Activated T-cell treated with anti-CD3 and anti-CD28 coated beads, Interleukin-2, amount 50 U/mL, for 72 hours (primary cell): ENCODE measurements at places on chromosomes 7 and 10. TPM values are rescaled to one million over a fixed set of nuclear protein-coding genes. Genes with fewer than 3 reads are reported as not detected.

EFCAB10 gene
- total RNA-seq: not detected

NAMPT gene
- 1,006 TPM for total RNA-seq

CHST15 gene
- total RNA-seq: 0.38 TPM

RP9 gene
- 20.8 TPM for total RNA-seq

GRCh38 chr7:16546921-16547505 is 20.4 kb downstream of the LRRC72 start:
- DNase-seq: no peak

DNA sequence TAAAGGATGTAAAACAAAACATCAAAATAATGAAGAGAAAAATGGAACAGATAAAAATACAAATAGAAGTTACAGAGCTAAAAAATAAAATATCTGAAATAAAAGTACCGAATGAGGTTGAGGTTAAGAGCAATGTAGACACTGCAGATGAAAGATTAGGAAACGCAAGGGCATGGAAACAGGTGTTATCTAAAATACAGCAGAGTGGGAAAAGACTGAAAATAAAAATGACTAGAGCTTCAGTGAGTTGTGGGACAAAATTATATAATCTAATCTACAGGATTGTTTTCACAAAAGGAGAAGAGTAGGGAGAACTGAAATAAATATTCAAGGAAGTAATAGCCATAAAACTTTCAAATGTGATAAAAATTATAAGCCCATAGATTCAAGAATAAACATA is 123.8 kb downstream of the PTEN start:
- DNase-seq: no peak

- no peak for DNase-seq
These were observed 37.2 kb upstream of the OPTN start for GRCh38 chr10:13062803-13063202.

DNA sequence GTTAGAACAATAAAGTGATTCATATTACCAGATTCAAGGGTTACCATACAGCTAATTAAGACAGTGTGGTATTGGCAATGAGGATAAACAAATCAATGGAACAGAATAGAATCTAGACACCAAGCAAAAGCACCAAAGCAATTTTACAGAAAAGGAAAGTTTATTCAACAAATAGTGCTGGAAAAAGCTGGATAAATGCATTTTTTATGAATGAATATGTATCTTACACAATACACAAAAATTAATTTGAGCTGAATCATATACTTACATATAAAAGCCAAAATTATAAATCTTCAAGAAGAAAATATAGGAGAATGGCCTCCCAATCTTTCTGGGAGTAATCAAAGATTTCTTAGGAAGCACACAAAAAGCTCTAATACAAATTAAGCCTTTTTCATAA is 220.4 kb upstream of the PTN start:
- DNase-seq: no peak

- DNase-seq: no peak
These were observed 178.5 kb downstream of the ARID5B start for GRCh38 chr10:62079885-62080559.

GRCh38 chr7:31126976-31127375 is 74.9 kb downstream of the ADCYAP1R1 start:
- DNase-seq: no peak

GRCh38 chr7:96174812-96175211 is 147.1 kb downstream of the SLC25A13 start:
- no peak for DNase-seq

DNA sequence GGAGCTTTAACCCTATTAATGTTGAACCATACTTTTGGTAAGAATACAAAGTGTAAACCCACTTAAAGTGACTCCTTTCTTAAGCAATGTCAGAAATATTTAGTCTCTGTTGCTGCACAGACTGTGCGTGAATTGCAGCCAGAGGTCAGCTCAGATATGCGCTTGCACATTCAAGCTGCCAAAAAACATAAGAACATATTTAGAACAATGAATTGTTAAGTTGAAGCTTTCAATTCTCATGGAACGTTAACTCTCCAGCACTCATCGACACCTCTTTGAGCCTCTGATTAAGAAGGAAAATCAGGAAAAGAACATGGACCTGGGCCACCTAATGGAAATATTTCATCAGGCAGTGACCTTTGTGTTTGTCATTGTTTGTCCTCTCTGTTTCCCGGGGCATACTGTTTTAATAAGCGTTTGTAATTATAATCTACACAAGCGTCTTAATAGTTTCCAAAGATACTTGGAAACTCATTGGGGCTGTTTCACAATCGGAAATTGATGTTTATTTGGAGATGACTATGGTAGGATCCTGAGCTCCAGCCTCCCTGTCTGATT is 193.0 kb upstream of the CELF2 start:
- DNase-seq: no peak

GRCh38 chr7:151133266-151133985 is 34.1 kb downstream of the GBX1 start:
- no peak for DNase-seq

DNA sequence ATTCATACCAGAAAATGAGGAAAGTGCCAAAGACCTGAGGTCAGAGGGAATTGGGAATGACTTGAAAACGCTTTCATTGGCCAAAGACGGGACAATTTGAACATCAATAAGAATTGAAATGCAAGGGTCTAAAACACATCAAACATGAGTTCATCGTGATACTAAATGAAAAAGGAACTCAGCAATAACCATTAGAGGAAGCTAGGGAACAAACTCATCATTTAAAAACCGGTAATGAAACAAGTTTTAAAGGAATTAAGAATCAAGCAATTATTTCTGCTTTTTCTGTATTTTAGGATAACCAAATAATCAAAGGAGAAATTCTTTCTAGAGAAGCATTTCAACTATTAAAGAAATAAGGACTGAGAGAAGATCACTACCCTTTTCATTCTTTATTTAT is 303.1 kb downstream of the ARHGAP12 start:
- DNase-seq: no peak

DNA sequence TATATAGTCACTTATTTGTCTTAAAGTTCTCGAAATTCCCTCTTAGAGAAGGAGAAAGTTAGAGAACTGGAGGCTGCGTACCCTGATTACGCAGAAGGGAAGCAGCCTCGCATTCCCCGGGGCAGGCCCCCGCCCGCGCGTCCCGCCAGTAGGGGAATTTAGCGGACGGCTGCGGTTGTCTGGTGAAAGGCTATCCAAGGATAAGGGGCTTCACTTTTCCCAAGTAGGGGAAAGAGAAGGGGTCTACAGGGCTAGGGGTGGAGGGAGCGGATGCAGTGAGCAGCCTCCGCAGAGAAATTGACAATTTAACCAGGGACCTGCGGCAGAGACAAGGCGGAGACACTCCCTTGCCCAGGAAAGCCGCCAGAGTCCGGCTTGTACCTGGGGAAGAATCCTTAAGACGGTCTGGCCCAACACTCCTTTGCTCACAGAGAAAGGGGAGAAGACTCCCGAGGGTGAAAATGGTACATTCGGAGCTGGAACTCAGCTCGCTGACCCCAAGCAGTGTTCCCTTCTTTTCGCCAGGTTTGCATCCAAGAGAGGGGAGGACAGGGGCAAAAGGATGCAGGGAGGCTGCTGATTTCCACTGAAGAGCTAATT is 994 bp upstream of the MAGI2 start:
- no peak for DNase-seq

- DNase-seq: no peak
These were observed 109.5 kb upstream of the GJD4 start for GRCh38 chr10:35495521-35496119.
